ENCODE measurements at places on chromosomes 5 and 9. TPM values are rescaled to one million over a fixed set of nuclear protein-coding genes. Genes with fewer than 3 reads are reported as not detected.

MOB3B gene
- total RNA-seq: 0.91 TPM

CDH12 gene
- total RNA-seq: not detected

ROR2 gene
- total RNA-seq: 0.15 TPM

- DNase-seq: no peak
Observed at GRCh38 chr9:77983320-77983662, 48.3 kb downstream of the GNAQ start.

CDX1 gene
- total RNA-seq: 0.15 TPM

All from left lobe of liver (tissue), 2 donors.